Islet precursor cell (in vitro differentiated cells): ENCODE measurements at places on chromosomes 6 and 20.

GRCh38 chr6:37566111-37566949, 66.6 kb upstream of the CCDC167 start:
- peak; percentile 84 for DNase-seq

DNA sequence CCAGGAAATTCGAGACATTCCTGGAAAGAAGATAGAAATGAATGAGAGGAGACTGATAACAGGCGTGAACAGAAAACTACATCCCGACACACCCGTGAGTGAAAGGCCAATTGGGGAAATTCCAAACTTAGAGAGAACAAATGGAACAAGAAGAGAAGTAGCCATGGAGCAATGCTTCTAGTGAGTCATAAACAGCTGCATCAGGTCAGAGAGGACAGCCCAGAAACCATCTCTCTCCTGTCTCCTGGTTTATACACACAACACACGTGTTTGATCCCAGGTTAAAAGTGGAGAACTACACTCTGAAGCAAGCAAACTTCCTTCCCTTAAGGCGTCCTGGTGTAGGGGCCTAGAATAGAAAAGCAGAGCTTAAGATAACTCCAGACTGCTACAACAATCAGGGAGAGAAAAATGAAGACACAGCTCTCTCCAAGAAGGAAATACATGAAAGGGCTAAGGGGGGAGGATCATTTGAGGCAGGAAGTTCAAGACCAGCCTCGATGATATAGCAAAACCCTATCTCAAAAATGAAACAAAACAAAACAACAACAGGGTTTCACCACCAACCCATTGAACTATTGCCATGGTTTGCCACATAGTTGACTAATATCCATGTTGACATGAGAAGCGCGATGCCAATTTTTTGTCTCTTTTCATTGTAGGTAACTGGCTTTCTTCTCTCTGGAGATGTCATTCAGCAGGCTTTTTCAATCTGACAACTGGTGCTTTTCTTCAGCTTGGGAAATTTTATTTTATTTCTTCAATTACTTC, 26.9 kb downstream of the NRN1 start:
- no peak for DNase-seq

- peak; percentile 86 for DNase-seq
Observed at GRCh38 chr20:13546497-13547131, 92.1 kb downstream of the TASP1 start.

- DNase-seq, result no peak
Observed at GRCh38 chr6:126067073-126067472, 80.7 kb downstream of the TRMT11 start.

DNA sequence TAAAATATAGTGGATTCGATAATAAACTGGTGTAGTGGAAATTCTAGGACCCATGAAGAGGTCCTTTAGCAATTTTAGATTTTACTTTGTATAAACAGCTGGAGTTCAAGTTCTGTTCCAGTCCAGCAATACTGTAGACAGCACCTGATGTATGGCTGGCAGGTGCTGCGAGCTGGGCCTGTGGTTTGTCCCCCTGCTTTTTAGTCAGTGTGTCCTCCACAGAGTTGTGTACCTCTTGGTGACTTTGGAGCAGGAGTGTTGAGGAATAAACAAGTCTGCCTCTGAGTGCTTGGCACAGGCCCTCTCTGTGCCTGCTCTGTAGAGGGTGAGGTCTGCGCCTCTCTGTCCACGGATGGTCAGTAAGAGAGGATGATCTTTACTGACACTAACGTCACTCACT, 13.8 kb downstream of the STX16 start:
- DNase-seq, result no peak

- peak; percentile 44 for DNase-seq
Observed at GRCh38 chr20:59561228-59561605, 43.1 kb upstream of the PHACTR3 start.

GRCh38 chr6:81838724-81839426, 86.4 kb upstream of the TENT5A start:
- no peak for DNase-seq

GRCh38 chr6:27901801-27902200, 10.4 kb downstream of the OR2B2 start:
- no peak for DNase-seq

DNA sequence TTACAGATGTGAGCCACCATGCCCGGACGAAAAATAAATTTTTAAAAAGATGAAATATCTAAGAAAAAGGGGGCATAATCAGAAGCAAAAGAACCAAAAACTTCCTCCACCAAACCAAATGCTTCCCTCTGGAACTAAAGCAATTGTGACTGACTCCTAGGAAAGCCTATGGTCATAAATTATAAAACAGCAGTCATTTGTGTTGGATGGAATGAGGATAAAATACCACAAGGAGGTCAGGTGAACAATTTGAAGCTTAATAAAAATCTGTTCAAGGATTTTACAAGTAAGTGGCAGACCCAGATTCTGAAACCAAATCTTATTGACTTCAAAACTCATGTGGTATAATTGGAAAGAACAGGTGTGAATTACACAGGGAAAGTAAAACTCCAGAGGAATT, 114.5 kb downstream of the KIF13A start:
- DNase-seq, result no peak

GRCh38 chr6:99712519-99712918, 105.9 kb downstream of the PRDM13 start:
- no peak for DNase-seq

DNA sequence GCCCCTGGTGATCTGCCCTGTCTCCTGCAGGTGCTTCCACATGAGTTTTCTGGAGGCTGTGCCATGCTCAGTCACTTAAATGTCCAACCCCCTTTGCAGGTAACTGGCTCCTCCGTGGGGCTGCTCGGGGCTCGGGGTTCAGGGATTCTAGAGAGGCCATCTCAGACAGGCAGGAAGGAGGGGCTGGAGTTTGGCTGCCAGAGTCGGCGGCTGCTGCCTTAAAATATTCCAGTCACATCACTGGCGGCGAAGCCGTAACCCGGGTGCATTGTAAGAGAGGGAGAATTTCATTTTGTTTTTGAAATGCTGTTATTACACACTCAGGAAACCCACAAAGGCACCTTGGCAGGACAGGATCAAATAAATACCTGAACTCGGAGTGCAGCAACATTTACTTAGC, 212.9 kb upstream of the PMEPA1 start:
- DNase-seq, result no peak

GRCh38 chr6:90184334-90185298, 112.0 kb downstream of the BACH2 start:
- DNase-seq, result peak; percentile 62

GRCh38 chr6:43926634-43927531, 156.9 kb downstream of the VEGFA start:
- DNase-seq, result peak; percentile 80
